ENCODE measurements at places on chromosomes 16 and 17.

- no peak for DNase-seq
Measured at GRCh38 chr17:59193336-59193862, 16.4 kb upstream of the SMG8 start.

DNA sequence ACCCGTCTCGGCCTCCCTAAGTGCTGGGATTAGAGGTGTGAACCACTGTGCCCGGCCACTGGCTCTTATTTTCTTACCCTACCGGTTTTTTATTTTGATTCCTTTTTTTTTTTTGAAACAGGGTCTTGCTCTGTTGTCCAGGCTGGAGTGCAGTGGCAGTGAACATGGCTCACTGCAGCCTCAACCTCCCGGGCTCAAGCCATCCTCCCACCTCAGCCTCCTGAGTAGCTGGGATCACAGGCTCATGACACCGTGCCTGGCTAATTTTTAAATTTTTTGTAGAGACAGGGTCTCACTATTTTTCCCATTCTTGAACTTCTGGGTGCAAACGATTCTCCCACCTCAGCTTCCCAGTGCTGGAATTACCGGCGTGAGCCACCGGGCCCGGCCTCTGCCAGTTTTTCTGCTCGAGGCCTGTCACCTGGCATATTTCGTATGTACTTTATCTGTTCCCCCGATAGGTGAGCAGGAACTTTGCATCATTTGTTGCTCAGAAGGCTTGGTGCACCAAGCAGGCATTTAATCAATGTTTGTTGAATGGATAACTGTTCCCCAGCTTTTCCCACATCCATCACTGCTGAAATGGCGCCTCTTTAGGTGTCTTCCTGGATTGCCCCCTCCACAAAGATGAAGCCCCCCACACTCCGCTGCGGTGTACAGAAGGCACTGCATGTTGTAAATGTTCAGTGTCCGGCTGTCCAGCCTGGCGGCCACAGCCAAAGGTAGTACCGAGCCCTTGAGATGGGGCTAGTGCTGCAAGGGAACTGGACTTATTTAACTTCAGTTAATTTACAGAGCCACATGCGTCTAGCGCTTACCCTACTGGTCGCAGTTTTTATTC is 858 bp upstream of the TELO2 start:
- no peak for DNase-seq

DNA sequence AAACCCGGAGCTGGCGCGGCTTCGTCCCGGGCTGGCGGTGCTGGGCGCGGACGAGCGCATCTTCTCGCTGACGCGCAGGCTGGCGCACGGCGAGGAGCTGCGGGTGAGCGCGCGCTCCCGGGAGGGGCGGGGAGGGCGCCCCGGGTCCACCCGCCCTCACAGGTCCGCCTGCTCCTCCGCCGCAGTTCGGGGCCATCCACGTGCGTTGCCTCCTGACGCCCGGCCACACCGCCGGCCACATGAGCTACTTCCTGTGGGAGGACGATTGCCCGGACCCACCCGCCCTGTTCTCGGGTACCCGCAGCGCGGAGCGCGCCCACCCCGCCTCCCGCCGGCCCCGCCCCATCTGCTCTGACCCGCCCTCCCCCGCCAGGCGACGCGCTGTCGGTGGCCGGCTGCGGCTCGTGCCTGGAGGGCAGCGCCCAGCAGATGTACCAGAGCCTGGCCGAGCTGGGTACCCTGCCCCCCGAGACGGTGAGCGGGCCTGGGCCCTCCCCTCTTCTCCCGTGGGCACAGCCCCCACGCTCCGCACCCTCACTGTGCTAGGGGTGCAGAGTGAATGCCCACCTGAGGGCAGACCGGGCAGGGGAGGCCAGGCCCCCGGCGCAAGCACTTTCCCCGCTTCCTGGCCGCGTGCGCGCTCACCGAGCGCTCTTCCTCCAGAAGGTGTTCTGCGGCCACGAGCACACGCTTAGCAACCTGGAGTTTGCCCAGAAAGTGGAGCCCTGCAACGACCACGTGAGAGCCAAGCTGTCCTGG is 1.4 kb downstream of the HAGHL start:
- DNase-seq: peak; percentile 58

DNA sequence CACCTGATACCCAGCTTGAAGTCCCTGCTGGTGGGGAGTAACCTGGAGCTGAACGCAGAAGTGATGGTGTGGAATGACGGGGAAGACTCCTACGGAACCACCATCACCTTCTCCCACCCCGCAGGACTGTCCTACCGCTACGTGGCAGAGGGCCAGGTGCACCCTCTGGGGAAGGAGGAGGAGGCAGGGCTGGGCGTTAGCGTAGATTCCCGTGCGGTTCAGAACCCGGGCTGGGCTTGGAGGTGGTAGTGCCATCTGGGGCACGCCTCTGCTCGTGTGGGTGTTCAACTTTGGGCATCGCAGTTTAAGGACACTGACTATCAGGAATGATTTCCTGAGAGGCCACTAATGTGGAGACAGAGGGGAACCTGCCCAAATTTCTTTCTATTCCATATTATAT is 18.3 kb downstream of the ITGAX start:
- no peak for DNase-seq

- no peak for DNase-seq
Measured at GRCh38 chr16:56606476-56607108, 1.8 kb upstream of the MT2A start.

GRCh38 chr16:27746076-27746855 is 196.3 kb downstream of the KATNIP start:
- DNase-seq: no peak

- no peak for DNase-seq
Measured at GRCh38 chr17:66578781-66579489, 256.0 kb upstream of the CACNG5 start.

DNA sequence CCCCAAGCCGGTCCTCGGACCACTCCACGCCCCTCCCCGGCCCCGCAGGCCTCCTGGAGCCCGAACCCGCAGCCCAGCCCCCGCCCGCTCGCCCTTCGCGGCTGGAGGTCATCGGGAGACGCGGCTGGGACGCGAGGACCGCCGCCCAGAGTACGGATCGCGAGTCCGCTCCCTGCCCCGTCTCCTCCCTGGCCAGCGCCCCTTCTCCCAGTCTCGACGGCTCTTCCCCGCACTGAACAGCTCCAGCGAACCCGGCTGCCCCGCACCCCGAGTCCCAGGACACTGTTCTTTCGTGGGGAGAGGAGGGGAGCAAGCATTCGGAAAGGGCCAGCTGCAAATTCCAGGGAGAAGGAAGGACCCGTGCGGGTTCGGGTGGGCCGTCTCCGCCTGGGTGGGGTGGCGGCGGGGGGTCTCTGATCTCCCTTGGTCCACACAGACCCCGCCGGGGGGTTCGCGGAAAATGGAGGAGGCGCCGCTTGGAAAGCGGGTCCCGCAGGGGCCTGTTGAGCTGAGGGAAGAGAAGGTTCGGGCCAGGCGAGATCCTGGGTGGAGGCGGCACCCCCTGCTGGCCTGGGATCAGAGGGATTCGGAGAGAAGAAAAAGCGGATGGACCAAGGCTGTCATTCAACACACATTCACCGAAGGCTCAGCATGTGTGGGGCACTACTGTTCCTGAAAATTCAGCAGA is 632 bp upstream of the RTN4RL1 start:
- no peak for DNase-seq

GRCh38 chr17:46756081-46756735 is 62.3 kb downstream of the WNT3 start:
- DNase-seq: no peak

- no peak for DNase-seq
Measured at GRCh38 chr16:17365591-17366298, 105.0 kb downstream of the XYLT1 start.

- DNase-seq: no peak
Measured at GRCh38 chr16:79317521-79317920, 283.0 kb downstream of the MAF start.

GRCh38 chr17:79281803-79282202 is 207.2 kb downstream of the ENGASE start:
- no peak for DNase-seq

- DNase-seq: no peak
Measured at GRCh38 chr17:27965224-27965623, 72.1 kb upstream of the LYRM9 start.

DNA sequence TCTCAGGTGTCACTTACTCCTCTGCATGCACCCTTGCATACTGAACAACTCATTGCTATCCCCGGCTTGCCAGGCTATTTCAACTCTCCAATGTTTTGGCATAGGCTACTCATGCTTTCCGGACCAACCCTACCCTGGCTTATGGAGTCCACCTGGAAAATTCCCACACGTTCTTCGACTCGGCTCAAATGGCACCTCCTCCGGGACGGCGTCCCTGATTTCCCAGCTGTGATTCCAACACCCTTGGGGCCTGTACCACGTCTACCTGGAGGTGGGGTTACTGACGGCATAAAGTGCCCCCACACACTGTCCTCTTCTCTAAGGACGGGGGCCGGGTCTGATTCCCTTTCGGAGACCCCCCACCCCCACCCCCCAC is 498 bp downstream of the SMYD4 start:
- DNase-seq: no peak

DNA sequence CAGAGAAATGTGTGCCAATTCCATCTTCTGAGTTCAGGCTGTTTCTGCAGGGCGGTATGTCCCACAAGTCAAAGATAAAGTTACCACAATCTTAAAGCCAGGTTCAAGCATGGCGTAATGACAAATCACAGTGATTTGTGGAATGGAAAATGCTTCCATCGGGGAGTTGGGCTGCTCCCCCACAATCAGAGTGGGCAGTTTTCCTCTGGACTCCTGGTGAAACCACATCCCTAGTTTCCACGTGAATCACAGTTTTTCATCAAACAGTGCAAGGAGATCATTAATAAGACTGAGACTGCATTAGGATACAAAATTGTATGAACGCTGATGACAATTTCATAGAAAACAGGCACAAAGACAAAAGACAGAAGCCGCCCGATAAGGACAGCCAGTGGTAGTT is 3.6 kb downstream of the LITAF start:
- no peak for DNase-seq

GRCh38 chr16:29743827-29744531 is 1.8 kb downstream of the C16orf54 start:
- no peak for DNase-seq

DNA sequence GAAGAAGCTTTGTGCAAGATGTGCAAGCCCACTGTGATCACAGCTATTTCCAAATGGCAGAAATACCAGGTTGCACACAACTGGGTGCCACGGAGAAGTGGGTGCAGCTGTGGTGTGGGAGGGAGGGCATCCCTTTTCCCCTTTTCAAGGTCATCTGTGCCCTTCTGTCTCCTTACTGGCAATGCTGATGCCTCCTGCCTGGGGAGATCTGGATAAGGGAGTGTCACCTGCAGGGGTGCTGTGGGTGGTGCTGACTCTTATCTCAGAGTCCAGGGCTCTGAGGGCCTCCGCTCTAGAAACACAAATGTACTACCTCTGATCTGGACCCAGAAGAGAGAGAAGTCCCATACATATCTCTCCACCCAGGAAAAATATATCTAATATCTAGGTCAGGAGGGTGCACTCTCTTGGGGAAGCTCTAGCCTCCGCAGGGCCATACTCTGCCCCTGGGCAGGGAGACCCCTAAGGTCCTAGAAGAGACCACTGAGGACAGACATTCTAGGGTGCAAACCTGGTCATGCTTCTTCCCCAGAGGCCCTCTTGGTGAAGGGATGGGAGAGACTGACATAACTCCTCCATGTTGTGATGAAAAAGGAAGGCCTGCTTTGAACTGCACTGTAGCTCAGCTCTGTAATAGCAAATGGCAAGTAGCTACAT is 18.5 kb downstream of the NPRL3 start:
- no peak for DNase-seq

GRCh38 chr17:1626333-1626732 is 2.3 kb downstream of the SLC43A2 start:
- no peak for DNase-seq

GRCh38 chr16:7400117-7400890 is 67.7 kb downstream of the RBFOX1 start:
- no peak for DNase-seq

DNA sequence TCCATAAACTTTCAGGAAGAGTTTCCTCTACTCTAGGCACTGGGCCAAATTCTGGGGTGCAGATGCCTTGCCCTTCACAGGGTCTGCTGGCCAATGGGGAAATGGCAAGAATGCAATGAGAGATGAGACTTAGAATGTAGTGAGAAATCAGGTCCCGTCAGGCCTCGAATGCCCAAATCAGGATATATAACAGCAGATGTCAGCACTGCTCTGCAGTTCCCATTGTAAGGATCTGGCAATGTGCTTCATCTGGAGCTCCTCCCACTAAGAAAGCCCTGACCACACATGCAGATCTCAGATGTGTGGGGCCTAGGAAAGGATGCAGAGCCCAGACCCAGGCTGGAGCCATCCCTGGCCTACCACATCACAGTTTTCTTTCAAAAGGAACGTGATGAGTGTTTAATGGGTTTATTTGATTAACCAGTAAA is 13.9 kb upstream of the LPCAT2 start:
- DNase-seq: no peak

DNA sequence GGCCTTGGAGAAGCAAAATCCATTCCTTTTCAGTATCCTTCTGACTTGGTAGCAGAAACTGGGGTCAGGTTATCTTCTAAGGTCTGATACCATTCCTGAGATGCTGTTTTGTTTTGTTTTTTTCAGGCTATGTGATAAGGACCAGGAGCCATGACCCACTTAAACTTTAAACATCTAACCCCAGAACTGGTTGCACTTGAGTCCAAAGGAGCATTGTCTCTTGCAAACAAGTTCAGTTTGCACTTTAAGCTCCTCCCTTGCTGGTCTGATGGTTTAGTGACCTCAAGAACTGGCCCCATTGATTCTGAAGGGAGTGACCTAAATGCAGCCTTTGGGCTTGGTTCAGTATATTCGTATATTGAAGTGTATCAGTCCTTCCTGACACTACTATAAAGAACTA is 75.2 kb downstream of the ERCC4 start:
- no peak for DNase-seq

DNA sequence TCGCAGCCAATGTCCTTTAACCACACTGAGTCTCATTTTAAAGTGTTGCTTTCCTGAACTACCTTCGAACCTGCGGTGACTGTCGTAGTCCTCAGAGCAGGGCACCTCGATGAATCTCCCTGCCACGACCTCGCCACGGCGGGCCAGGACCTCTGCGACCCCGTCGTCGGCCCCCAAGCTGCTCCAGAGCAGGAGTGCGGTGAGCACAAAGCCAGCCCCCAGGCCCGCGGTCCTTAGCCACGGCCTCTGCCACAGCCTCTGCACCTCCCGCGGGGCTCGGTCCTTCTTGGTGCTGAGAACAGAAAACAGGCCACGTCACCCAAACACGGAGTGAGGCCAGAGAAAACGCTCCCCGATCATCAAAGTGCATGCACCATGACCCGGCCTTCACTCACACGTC is 2.8 kb upstream of the HEXD start:
- no peak for DNase-seq

DNA sequence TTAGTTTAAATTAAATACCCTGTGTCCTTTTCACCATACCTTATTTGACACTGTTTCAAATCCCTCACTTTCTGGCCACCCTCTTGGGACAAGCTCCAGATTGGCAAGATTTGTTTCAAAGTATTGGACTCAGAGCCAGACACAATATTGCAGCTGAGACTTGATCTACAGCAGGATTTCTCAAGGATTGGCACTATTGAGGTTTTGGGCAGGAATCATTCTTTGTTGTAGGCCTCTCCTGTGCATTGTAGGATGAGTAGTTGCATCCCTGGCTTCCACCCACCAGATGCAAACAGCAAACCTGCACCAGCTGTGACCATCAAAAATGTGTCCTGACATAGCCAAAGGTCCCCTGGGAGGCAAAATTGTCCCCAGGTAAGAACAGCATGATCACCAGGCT is 181.2 kb downstream of the CHD9NB start:
- no peak for DNase-seq

GRCh38 chr16:64295466-64295865 is 826.4 kb downstream of the CDH11 start:
- no peak for DNase-seq
